ENCODE measurements at places on chromosomes 3 and 15.

GRCh38 chr3:53139906-53140846 is 9.9 kb upstream of the RFT1 start:
- DNase-seq, result no peak

DNA sequence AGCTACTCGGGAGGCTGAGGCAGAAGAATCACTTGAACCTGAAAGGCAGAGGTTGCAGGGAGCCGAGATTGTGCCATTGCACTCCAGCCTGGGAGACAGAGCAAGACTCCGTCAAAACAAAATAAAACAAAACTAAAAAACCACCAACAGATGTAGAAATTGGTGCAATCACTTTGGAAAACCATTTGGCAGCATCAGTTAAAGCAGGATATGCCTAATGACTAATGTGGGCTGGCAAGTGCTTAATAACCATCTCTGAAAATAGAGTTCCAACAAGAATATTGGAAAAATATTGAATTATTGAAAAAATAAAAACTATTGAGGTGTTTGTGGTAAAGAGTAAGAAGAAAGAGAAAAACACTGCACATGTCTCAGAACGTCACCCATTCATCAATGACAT is 16.1 kb upstream of the RTP3 start:
- DNase-seq, result no peak

DNA sequence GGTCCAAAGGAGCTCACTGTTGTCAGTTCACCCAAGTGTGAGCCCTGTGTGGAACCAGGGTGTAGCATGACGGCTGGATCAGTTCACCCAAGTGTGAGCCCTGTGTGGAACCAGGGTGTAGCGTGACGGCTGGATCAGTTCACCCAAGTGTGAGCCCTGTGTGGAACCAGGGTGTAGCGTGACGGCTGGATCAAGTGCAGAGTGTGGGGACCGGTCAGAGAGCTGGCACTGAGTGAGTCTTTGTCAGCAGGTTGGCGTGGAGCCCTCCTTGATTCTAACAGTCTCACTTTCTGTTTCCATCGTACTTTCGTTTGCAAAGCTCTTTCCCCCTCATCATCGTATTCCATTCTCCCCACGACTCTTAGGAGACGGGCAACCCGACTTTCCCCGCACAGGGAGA is 57.9 kb upstream of the DLG1 start:
- no peak for DNase-seq

GRCh38 chr15:49110158-49110944 is 45.0 kb downstream of the COPS2 start:
- no peak for DNase-seq

GRCh38 chr15:65101411-65101890 is 13.5 kb downstream of the UBAP1L start:
- DNase-seq, result peak; percentile 59

- DNase-seq, result no peak
Observed at GRCh38 chr3:29853841-29854397, 573.0 kb downstream of the RBMS3 start.

DNA sequence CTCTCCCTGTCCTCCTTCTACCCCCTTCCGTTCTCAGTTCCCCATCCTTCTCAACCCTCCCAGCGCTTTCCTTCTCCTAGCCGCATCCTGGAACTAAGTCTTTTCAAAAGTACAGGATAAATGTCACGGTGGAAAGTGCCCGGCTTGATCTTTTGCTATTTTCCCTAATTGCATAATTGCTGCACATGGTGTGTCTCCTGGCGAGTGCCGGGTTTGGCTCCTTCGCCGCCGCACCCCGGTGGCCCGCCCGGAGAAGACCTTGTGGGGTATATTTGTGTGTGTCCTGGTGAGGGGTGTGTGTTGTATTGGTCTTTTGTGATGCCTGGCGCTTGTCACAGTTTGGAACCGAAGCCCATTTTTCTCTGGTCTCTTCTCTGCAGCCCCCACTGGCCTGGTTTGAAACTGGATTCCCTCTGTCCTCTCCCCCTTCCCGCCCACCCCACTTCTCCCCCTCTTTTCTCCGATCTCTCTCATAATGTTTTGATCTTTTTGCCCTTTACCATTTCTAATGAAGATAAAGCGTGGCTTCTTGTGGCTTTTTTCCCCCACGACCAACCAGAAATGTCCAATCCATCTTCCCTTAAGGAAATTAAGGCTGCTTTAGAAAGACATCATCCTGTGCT is 692 bp downstream of the UBE2E2 start:
- DNase-seq, result no peak

- no peak for DNase-seq
Observed at GRCh38 chr3:135041601-135042000, 246.5 kb downstream of the EPHB1 start.

DNA sequence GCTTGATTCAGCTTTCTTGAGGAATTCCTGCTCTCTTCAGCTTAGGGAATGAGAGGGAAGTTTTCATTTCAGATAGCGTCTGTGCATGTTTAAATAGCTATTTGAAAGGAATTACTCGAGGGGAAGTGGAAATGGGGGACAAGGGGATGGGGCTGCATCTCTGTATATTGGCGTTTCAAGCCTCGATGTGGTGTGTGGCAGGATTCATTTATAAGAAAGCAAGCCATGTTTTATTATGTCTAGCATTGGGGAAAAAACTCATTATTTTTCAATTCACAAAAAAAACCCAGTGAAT is 1.0 kb downstream of the ATP2C1 start:
- DNase-seq, result no peak

GRCh38 chr15:59885832-59886231 is 118.3 kb upstream of the FOXB1 start:
- no peak for DNase-seq

DNA sequence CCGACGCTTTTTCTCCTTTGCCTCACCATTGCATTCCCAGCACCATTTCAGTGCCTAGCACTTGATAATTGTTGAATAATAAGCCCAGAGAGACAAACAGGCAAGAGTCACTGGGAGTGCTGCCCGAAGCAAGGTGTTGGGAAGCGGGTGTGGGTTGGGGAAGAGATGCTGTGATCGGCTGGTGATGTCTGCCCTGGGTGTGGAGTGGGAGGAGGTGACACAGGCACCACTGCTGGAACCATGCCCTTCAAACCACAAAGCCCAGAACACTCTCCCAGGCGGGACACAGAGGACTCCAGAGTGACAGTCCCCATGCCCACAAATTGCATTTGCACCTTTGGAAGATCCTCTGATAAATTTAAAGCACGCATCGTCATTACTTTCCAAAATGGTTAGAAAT is 148.2 kb downstream of the CHSY1 start:
- no peak for DNase-seq

DNA sequence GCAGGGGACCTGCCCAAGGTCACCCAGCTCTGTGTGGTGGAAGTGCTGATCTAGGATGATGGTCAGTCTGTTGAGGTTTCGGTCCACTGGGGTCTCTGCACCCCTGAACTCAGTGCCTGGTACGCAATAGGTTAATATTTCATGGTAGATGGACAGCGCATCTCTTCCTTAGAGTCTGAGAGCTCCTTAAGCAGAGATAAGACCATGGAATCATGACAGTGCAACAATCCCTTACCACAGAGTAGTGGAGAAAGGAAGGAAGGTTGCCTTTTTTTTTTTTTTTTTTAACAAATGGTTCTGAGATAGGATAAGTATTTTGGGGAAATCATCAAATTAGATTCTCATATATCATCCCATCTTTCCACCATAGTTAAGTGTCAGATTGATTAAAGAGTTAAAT is 79.8 kb upstream of the SLC6A1 start:
- DNase-seq, result no peak

- no peak for DNase-seq
Observed at GRCh38 chr3:69009559-69010410, 3.7 kb downstream of the EOGT start.

DNA sequence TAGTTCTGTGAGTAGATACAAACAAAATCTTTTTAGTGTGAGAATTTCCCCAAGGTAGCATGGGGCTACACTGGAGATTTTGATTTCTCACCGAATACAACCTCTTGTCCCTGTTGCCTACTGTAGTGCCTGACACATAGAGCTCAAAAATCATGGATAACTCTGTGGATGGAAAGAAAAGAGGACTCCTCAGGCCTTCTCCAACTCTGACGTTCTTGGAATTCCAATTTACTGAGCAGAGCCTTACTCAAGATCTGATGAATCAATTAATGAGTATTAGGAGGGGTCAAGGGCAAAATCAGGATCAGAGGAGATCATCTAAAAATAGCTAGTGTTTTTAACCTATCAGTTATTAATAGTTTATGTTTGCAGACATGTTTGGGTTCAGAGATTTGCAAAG is 46.7 kb upstream of the PYDC2 start:
- no peak for DNase-seq

GRCh38 chr3:45931496-45931895 is 11.8 kb upstream of the CXCR6 start:
- no peak for DNase-seq

DNA sequence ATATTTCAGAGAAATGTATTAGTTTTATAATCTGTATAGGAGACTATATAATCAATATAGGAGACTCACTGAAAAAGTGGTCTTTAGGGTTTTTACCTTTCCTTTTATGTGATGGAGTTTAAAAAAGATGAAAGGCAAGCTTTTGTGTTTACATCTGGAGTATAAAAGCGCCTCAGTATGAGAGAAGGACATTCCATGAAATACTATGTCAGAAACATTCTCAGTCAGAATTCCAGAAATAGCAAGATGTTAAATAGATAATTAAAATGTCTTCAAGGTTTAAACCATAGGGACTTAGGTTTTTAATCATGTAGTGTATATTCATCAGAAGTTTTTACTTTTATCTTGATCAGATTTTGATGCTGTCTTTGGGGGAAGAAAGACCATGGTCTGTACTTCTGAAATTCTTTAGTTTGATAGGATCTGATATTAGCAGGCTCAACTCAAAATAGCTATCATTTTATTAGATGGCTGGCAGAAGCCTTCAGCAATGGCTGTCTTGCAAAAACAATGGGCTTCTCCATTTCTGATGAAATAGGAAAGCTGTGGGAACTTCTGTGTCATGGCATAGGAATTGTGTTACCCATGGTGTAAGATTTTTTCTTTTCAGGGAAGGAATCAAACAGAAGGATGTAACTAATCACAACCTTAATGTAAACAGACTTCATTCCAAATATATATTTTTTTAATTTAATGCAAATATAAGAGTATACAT is 209.6 kb upstream of the PLSCR5 start:
- no peak for DNase-seq

DNA sequence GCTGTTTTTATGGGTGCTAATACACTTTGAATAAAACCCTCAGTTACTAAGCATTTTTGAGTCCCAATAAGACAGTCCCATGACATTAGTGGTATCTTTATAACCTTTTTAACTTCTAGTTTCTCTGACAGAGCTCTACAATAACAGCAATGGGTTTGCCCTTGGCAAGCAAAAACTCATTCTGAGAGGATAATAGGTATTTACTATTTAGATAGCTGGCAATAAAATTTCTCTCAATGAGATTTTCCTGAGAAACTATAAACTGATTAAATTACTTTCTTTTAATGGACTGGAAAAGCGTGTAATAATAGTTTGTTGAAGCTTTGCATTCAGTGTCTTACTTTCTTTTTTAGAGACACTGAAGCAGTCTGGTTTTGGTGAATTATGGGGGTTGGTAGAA is 168.0 kb upstream of the MLF1 start:
- peak; percentile 6 for DNase-seq

- DNase-seq, result no peak
Observed at GRCh38 chr15:41772720-41773331, 1.5 kb upstream of the MAPKBP1 start.

- no peak for DNase-seq
Observed at GRCh38 chr3:150681057-150681456, 22.7 kb downstream of the ERICH6 start.

DNA sequence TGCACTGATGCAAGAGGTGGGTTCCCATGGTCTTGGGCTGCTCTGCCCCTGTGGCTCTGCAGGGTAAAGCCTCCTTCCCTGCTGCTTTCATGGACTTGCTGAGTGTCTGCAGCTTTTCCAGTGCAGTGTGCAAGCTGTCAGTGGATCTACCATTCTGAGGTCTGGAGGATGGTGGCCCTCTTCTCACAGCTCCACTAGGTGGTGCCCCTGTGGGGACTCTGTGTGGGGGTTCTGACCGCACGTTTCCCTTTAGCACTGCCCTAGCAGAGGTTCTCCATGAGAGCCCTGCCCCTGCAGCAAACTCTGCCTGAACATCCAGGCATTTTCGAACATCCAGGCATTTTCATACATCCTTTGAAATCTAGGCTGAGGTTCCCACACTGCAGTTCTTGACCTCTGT is 329.8 kb upstream of the NAALADL2 start:
- no peak for DNase-seq

- DNase-seq, result no peak
Observed at GRCh38 chr3:102736975-102737304, 302.1 kb downstream of the ZPLD1 start.

DNA sequence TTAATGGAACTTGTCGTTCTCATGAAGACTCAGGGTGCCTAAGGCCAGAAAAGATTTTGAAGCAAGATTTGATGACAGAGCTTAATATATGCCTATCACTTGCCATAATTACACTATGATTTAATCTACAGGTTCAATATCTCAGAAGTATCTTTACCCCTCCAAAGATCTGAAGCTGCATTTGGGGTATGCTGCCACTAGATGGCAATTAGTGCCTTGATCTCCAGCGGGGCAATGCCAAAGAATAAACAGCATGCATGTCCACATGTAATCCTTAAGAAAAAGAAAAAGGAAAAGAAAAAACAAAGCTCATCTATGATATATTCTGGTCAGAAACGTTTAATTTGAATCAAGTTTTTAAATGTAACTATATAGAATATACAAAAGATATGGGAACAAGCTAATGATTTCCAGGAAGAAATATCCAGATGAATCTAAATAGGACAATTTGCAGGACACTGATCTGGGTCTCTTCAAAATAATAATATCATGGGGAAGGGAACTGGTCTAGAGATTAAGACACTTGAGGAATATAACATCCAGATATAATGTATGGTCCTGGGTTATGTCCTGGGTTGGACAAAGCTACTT is 55.0 kb upstream of the SOX14 start:
- DNase-seq, result no peak

DNA sequence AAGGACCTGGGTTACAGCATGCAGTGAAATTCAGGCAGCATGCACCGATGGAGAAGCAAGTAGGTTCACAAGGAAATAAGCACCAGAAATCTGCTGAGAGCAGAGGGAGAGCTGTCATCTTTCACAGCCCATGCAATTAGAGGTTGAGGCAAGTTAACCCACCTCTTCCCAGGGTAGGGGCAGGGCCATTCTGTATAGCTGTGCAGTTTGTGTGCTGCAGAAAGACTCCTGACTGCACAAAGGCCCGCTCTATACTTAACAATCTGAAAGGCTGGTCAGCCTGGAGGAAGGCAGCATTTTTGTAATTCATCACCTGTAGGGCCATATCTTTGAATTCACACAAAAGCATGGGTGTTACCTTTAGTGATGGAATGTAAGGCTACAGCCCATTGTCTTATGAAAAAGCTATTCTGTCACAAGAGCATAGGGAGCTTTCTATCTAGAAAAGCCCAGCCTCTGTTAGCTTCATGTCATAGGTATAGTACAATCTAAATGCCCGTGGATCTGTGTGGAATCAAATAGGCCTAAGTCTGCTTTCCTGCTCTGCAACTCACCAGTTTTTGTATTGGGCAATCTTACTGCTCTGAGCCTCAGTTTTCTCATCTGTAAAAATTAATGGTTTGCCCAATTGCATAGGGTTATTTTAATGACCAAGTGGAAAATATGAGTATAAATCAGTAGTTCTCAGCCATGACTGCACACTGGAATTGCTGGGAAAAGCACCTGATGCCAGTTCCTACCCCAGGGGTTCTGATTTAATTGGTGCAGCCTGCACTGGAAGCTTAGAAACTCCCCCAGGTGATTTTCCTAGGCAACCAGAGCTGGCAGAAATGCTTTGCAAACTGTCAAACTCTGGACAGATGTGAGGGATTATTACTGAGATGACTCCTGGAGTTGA is 65.2 kb downstream of the ATP13A5 start:
- no peak for DNase-seq
